ENCODE measurements at places on chromosomes 7 and 10. TPM values are rescaled to one million over a fixed set of nuclear protein-coding genes. Genes with fewer than 3 reads are reported as not detected.
A peak's percentile ranks its signal among the peaks of the same experiment; 100 is the strongest.

GRCh38 chr10:125820701-125821100 is 2.4 kb downstream of the UROS start:
- peaks cover 4% of the 10 kb centered on the region for H3K36me3 ChIP-seq
- no peak overlapping the region for H3K27ac ChIP-seq
- H3K4me1 ChIP-seq = peaks cover 19% of the 10 kb centered on the region
- no peak overlapping the region for H3K4me3 ChIP-seq
- no peaks in the 10 kb centered on the region for H3K27me3 ChIP-seq
- no peak for DNase-seq

DNA sequence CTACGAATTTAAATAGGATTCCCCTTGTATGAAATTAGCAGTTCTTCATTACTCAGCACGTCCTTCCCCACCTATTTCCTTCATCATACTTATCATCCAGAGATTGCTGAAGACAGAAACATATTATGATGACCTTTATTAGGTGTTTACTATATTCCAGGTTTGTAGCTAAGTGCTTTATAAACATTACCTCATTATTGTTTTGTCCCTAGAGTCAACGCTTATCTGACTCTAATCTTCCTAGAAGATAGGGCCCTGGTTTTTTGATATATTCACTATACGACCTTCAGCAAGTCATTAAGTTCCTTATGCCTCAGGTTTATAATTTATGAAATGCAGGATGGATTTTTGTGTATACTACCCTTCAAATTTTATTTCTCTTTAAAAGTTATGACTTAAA is 36.8 kb upstream of the NRP1 start:
- H3K27me3 ChIP-seq = no peaks in the 10 kb centered on the region
- H3K36me3 ChIP-seq = no peaks in the 10 kb centered on the region
- no peak overlapping the region for H3K27ac ChIP-seq
- no peak for DNase-seq
- no peak overlapping the region for H3K4me3 ChIP-seq

DNA sequence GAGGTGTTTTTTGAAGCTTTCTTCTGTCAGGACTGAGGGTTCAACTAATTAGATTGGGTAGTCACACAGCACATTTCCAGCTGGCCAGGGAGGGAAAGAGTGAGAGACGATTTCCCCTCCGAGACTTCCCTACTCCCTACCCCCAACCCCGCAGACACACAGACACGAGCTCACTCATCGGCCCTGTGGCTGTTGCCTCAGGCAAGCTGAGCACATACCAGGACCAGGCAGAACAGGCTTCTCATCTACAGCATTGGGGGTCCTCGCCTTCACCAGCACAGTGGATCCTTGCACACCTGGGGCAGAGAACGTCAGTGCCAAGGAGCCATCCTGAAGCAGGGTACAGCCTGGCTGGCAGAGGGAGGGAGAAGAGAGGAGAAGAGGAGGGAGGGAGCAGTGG is 144.1 kb downstream of the TMEM178B start:
- no peaks in the 10 kb centered on the region for H3K27me3 ChIP-seq
- H3K4me3 ChIP-seq = no peak overlapping the region
- no peaks in the 10 kb centered on the region for H3K36me3 ChIP-seq
- H3K27ac ChIP-seq = no peak overlapping the region

GRCh38 chr10:126902157-126902556 is 3.1 kb upstream of the DOCK1 start:
- H3K27me3 ChIP-seq = peaks cover 15% of the 10 kb centered on the region
- DNase-seq = no peak
- H3K36me3 ChIP-seq = no peaks in the 10 kb centered on the region
- H3K27ac ChIP-seq = no peak overlapping the region
- H3K4me3 ChIP-seq = no peak overlapping the region

DNA sequence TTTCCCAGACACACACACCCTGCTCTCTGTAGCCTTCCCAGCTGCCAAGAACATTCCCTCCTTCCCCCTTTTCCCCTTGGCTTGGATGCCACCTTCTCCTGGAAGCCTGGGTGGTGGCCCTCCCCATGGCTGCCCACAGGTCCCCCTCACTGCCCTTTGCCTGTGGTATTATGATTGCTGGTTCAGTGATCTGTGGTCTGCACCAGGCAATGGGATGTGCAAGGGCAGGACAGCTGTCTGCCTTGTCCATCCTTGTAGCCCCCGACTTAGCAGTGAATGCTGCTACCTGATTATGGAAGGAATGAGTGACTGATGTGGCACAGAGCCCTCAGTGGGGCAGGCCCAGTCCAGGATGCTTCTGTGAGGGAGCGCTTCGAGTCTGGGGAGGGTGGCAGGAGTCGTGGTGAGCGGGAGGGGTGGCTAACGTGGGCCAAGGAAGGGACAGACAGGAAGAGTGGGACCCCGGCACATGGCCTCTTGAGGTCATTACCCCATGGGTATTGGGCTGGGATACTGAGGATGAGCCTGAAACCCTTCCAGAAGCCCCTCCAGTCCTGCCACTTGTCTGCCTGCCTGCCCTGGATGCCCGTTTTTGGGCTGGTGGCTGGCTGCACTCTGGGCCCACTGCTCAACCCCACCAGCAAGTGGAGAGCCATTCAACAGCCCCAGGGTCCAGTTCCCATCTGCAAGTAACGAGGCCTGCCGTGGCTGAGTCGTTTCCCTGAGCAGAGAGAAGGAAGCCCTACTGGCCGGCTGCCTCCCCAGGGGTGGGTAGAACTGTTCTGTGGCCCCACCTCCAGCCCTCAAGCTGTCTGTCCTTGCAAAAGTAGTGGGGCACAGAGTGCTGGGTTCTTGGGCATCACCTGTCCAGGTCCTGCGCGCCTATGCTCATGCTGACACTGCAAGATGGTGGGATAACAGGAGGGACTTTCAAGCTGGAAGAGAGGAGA is 8.8 kb downstream of the CHST3 start:
- H3K27ac ChIP-seq = no peak overlapping the region
- peaks cover 6% of the 10 kb centered on the region for H3K4me1 ChIP-seq
- no peaks in the 10 kb centered on the region for H3K27me3 ChIP-seq
- DNase-seq = no peak

- peak; percentile 54 for DNase-seq
- peaks cover 26% of the 10 kb centered on the region for H3K4me1 ChIP-seq
- H3K4me3 ChIP-seq = peak overlapping the region; percentile 58
- peak overlapping the region; percentile 87 for H3K27ac ChIP-seq
- no peaks in the 10 kb centered on the region for H3K27me3 ChIP-seq
- peaks cover 2% of the 10 kb centered on the region for H3K36me3 ChIP-seq
Measured at GRCh38 chr10:98391578-98391991, 23.4 kb downstream of the PYROXD2 start.

DNA sequence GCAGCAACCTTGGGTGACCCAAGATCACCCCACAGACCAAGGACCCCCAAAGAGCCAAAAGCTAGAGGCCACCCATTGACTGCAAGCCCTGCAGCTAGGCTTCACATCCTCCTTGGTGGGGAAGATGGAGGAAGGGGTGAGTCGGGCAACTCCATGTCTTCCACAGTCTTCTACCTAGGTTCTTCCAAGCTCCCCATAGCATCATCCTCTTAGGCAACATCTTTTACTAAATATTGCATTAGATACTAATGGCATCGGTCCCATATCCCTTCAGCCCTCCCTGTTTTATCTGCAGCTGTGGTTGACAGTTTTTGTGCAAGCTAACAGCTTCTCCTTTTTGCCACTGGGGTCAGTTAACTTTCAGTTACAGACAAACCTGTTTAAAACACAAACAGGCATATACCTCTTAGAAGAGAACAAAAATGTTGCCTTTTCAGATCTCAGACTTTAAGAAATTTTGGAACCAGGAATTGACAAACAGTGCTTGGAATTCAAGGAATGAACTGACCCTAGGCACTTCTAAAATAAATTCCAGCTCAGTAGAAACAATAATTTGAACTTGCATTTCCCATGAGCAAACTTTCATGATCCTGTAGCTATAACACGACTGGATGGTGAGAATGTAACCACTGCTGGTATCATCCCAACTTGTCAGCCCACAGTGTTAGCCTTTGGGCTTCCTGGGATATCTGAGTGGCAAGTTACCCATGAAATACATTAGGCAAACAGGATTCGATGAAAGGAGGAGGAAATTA is 33.9 kb upstream of the MSMB start:
- H3K4me1 ChIP-seq = peaks cover 11% of the 10 kb centered on the region
- H3K4me3 ChIP-seq = no peak overlapping the region
- H3K27ac ChIP-seq = no peak overlapping the region
- no peaks in the 10 kb centered on the region for H3K36me3 ChIP-seq

GRCh38 chr10:69321865-69322264 is 43.6 kb downstream of the HK1 start:
- no peak overlapping the region for H3K4me3 ChIP-seq
- peak overlapping the region; percentile 2 for H3K27ac ChIP-seq
- peaks cover 27% of the 10 kb centered on the region for H3K36me3 ChIP-seq
- no peak for DNase-seq
- peaks cover 64% of the 10 kb centered on the region for H3K4me1 ChIP-seq

TRRAP gene
- 64.5 TPM for total RNA-seq

TUBB8 gene
- not detected for total RNA-seq

C10orf105 gene
- 1.1 TPM for total RNA-seq

Measured in activated CD8-positive, alpha-beta T cell treated with anti-CD3 and anti-CD28 coated beads, Interleukin-2, amount 10 ng/mL, durations not matched to agents 7 days and 5 days (primary cell).